ENCODE measurements at places on chromosomes 2 and 18. TPM values are rescaled to one million over a fixed set of nuclear protein-coding genes. Genes with fewer than 3 reads are reported as not detected.

Gene NEB
- 0.68 TPM for total RNA-seq

Gene CFAP221
- 1.8 TPM for total RNA-seq

Gene XIRP2
- 0.29 TPM for total RNA-seq

Gene HOXD13
- not detected for total RNA-seq

Gene EPAS1
- total RNA-seq: 134 TPM

Gene ACTG2
- total RNA-seq: 0.27 TPM

Gene GREB1
- 4.8 TPM for total RNA-seq

Gene HOXD12
- not detected for total RNA-seq

Gene POLR1A
- 36.8 TPM for total RNA-seq

Gene CTAGE1
- not detected for total RNA-seq

Gene TXNDC2
- not detected for total RNA-seq

Gene CNRIP1
- 7.9 TPM for total RNA-seq

Gene TGFA
- 72.1 TPM for total RNA-seq

Gene CHRND
- total RNA-seq: not detected

Gene PLEK
- not detected for total RNA-seq

Gene EFR3B
- 2.3 TPM for total RNA-seq

Gene CNNM3
- 11.1 TPM for total RNA-seq

Gene ASB18
- total RNA-seq: not detected

Gene PRLH
- total RNA-seq: not detected

Gene FAM228B
- total RNA-seq: 11.0 TPM

Gene FANCL
- total RNA-seq: 12.9 TPM

Data from kidney epithelial cell (primary cell).